ENCODE measurements at places on chromosomes 5 and 9.

GRCh38 chr5:38752012-38752536, 93.7 kb upstream of the OSMR start:
- no peak for DNase-seq

DNA sequence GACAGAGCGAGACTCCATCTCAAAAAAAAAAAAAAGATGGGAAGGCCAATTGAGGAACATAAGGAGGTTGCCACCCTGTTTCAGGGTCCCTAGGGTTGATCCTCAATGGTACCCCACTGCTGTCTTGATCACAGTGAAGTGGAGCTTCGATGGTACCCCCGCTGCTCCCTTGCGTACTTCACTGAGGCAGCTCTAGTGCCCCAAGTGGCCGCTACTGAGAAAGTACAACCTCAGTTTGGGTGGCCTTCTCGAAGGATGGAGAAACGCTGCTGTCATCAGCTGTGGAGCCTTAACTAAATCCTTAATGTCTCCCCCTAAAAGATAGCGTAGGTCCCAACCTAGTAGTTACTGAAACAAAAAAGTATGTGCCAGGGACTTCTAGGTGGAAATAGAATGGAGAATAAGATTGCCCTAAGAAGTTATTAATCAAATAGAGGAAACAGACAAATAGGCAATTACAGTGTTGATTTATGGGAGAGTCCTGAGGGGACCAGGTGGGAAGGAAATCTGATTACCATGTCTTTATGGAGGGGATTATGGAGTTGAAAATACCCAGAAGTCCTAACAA, 6.3 kb downstream of the TESK1 start:
- DNase-seq: no peak

DNA sequence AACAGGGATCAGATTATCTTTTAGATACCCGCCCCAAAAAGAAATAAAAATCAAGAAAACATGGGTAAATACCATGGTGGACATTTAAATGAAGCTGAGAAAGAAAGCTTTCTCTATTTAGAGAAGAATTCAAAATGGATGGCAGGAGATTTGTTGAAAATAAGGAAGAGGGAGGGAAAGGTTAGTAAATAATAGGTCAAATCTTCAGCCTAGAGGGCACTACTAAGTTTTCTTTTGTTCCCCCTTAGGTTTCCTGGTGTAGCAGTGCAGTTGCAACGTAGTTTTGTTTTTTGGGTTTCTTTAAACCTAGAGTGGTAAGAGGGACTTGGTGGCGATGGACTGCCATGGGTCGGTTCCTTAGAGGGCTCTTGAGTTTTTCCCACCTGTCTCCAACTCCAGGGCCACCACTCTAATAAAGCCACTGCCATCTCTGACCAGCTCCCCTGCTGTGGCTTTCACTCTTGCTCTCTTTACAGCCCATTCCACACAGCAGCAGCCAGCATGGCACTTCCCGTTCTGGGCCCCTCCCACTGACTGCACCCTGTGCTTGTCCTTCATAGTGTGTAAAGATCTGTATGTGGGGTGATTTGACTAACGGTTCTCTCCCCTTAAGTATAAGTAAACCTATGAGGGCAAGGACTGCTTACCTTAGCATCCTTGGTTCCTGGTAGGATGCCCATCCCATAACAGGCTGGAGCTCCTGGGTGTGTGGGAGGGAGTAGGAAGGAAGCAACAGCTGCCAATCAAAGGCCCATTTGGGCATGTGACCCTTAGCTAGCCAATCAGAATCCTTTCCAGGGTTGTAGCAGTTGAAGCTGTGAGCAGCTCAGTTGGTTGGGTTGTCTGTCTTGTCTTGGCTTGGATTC, 118.3 kb downstream of the SLC1A3 start:
- no peak for DNase-seq

- no peak for DNase-seq
Observed at GRCh38 chr9:18504707-18505106, 30.8 kb downstream of the ADAMTSL1 start.

DNA sequence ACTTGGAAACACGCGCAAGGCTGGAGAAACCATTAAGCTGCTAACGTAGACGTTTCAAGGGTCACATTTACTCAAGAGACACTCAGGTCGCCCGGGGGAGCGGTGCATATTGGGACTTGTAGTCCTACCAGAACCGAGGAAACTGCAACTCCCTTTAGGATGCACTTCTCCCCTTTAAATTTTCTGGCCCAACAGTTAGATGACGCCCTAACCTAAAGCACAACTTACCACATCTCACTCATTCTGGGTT, 384 bp upstream of the DMXL1 start:
- no peak for DNase-seq

DNA sequence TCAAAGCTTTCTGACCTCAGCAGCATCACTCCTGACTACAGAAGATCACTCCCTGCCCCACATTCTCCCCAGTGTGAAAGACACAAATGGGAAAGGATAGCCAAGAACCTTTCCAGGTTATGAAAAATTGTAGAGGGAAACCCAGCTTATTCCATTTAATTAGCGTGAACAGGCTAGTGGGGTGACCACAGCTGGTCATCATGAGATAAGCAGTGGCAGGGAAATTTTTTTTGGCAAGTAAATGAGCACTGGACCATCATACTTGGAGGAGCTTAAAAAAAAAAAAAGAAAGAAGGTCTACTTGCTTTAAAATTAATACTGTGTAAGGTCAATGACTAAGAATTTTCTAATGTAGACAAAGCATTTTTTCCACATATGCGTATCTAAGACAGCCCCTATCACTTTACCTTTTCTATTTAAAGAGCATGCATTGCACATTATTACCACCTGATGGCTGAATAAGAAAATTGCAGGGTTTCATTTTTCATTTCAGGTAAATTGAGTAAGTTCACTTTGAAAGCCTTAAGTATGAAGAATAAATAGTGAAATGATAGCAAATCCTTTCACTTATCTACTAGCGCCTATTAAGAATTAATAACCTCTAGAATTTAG, 123.6 kb downstream of the ELAVL2 start:
- no peak for DNase-seq

DNA sequence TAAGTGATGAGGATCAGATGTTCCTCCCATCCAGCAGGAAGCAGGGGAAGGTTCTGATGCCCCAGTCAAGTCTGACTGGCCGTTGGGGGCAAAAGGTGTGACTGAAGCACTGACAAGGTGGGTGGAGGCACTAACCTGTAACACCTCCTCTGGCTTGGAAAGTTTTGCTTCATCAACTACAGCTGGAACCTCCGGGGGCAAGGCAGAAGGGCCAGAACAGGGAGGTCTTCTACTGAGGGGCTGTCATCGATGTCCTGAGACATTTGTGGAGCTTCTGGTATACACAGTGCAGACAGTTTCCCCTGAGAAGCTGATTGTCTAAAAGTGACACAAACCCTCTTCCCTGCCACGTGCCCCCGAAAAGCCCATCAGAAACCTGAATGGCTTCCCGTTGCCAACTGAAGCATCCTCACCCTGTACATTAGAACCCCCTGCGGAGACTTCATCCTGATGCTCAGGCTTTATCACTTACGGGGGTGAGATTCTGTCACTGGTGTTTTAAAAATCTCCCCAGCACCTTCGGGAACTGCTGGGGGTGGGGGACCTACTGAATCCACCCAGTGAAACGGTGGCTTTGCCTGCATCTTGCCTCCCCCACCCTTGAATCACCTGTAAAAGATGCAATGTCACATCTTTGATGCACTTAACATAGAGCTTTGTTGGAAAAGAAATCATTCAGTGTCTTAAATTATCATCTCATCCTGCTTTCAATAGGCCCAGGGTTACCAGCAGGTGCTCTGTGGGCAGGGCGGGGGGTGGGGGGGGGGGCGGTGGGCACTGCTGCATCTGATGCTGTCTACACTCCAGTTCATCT, 24.6 kb downstream of the TRAF1 start:
- no peak for DNase-seq

DNA sequence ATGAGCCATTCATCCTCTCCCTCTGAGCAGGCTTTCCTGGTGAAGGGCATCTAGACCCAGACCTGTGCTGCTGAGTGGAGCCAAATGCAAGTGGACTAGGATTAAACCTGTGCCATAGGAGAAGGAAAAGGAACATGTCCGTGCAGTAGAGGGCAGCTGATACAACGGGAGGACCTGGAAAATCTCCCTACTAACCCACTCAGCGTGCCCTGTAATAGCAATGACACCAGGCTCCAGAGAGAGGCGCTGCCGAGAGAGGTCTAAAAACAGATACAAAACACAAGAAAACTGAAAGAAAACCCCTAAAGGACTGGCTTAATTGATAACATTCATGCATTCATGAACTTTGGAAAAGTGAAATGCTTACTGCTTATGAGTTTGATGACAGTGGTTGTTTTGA, 60.8 kb downstream of the PFDN1 start:
- no peak for DNase-seq

DNA sequence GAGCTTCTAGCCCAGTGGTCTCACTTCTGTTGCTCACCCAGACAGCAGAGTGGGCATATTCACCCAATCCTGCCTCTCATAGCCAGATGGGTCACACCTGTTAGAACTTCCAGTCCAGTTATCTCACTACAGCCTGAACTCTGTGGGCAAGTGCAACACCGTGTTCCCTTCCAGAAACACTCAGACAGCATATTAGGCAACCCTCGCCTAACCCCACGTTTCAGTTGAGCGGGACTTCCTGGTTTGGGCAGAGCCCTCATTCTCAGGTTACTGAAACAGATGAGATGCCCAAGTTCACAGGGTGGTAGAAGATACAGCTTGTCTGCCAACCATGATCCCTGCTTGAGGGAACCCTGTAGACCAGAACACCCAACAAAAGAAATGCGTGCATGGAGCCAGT, 538.2 kb downstream of the CYLC2 start:
- no peak for DNase-seq

GRCh38 chr5:172839669-172840431, 5.8 kb downstream of the ERGIC1 start:
- no peak for DNase-seq

- DNase-seq: no peak
Observed at GRCh38 chr9:99274495-99274894, 52.4 kb downstream of the SEC61B start.

- no peak for DNase-seq
Observed at GRCh38 chr9:2489838-2490314, 131.7 kb upstream of the VLDLR start.

DNA sequence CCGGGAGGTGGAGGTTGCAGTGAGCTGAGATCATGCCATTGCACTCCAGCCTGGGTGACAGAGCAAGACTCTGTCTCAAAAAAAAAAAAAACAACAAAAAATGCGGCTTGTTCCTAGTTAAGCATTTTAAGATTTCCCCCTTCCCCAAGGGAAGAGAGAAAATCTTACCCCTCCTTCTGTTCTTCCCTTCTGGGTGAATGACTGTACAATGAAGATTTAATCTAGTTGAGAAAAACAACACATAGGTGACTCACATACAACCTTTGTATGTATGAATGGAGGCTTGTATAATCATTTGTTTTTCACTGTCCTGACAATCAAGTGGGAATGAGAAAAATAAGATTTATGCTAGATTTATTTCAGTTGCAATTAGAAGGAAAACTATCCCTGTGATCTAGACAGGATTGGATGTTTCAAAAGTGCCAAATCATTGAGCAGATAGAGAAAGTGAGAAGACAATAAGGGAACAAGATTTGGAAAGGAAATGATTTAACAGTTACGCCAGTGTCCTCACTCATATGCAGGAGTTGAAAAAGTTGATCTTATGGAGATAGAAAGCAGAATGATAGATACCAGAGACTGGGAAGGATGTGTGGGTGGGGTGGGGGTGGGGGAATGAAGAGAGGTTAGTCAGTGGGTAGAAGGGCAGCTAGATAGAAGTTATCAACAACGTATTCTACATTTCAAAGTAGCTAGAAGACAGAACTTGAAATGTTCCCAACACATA, 16.7 kb downstream of the GDA start:
- DNase-seq: no peak

DNA sequence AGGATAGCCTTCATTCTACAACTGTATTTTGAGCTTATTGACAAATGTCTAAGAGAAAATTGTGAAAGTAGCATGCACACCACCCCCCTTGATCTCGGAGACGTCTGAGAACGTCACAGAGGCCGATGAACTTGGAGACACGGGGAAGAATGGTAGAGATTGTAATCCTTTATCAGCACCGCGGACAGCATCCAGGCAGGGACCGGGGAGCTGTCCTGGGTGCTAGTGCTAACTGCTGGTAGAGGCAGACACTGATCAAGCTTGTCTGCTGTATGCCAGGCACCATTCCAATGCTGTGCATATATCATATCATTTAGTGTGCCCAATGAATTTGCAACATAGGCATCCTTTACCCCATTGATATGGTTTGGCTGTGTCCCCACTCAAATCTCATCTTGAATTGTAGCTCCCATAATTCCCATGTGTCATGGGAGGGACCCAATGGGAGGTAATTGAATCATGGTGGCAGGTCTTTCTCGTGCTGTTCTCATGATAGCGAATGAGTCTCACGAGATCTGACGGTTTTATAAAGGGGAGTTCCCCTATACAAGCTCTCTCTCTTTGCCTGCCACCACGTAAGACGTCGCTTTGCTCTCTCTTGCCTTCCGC, 98.8 kb downstream of the LHX2 start:
- DNase-seq: peak; percentile 58

GRCh38 chr5:11617080-11617479, 287.2 kb downstream of the CTNND2 start:
- DNase-seq: no peak

- no peak for DNase-seq
Observed at GRCh38 chr5:87081016-87081415, 186.7 kb upstream of the RASA1 start.

GRCh38 chr9:136787690-136788400, 3.3 kb upstream of the TMEM141 start:
- DNase-seq: no peak

- DNase-seq: no peak
Observed at GRCh38 chr5:158154226-158155005, 295.5 kb upstream of the CLINT1 start.

DNA sequence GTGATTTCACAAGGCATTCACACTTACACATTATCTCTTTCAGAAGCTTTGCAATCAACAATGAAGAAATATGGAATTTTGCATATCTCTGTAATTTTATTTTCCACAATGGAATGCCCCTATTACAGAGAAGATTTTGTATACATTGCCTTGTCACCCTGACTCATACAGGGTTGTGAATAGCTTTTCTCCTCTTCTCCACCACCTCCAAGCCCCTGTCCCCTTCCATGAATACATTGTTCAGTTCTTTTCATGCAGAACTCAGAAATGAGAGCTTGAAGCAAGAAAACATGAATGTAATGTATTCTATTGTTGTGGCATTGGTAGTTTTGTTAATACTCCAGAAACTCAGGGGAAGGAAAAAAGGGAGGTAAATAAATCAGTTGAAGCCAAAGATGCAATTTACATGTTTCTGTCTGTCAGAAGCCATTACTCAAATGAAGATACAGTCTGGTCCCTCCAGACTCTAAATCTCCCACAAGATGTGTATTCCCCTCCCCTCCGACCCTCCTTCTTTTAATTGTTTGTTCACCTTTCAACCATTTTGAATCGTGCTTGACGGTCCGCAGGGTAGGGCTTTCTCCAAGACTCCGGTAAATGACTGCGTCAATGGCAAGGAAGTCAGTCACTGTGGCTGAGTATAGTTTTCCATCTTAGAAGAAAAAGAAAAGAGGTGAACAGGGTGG, 86.1 kb downstream of the SEMA6A start:
- DNase-seq: no peak
